ENCODE measurements at places on chromosomes 3 and 15.

DNA sequence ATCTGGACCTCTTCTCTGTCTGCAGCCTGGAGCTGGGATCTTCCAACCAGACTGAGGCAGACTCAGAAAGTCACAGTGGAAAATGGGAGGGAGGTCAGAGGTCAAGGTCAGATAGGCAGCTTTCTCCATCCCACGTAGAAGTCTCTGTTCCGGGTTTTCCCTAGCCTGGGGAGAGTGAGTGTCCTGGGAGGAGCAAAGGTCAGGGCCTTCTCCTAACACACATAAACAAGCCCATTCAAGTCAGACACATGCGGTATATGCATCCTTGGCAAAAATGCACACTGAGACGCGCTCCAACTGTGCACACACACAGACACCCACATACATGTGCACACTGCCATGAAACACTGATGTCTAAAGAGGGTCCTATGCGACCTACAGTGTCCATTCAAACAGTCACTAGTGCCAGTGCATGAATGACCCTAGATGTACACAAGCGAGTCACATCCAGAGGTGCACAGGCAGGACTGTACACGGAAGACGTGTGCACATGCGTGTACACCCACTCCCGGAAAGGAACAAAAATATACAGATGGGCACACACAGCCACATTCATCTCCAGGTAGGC lies 681 bp downstream of the TWF2 start:
- DNase-seq: no peak

- no peak for DNase-seq
Measured at GRCh38 chr3:33099701-33100100, 2.8 kb upstream of the GLB1 start.

GRCh38 chr3:146148468-146148931 lies 12.5 kb downstream of the PLOD2 start:
- no peak for DNase-seq

DNA sequence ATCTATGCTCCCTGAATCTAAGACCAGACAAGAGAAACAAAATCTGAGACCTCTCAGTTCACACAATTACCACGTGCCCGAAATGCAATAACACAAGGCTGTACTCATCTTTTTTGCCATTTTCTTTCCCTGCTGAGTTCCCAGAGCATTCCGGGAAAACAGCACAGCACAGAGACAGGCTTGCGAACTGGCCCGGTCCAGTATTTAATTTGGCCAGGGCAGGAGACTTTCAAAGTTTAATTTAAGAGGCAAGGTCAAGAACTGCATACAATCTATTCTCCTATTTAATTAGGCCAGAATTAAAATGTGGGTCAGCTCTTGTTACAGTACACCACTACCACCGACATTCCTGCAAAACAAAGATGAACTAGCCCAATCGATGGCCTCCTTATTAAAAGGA lies 87.5 kb upstream of the SNRPA1 start:
- DNase-seq: no peak

DNA sequence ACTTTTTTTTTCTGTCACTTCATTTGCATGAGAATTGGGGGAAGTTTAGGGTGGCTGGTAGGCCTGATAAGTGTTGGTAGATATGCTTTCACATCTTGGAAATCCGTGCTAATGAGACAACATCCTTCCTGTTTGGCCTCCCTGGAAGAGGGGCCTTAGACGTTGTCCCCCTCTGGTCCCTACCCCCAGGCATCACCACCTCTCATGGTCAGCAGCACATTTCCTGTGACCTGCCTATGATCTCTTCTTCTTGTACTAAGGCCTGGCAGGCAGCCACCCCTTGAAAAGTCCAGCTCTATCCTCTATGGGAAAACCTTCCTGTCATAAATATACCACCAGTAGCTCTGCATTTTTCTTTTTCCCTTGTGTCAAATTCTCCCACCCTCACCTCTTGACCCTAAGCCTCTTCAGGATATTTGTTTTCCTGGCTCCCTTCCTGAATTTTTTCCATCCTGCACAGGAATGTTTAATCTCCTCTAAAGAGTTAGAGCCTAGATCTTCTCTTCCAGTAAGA lies 107.8 kb downstream of the SNRK start:
- no peak for DNase-seq

- no peak for DNase-seq
Measured at GRCh38 chr15:64870353-64870752, 28.6 kb downstream of the PLEKHO2 start.

DNA sequence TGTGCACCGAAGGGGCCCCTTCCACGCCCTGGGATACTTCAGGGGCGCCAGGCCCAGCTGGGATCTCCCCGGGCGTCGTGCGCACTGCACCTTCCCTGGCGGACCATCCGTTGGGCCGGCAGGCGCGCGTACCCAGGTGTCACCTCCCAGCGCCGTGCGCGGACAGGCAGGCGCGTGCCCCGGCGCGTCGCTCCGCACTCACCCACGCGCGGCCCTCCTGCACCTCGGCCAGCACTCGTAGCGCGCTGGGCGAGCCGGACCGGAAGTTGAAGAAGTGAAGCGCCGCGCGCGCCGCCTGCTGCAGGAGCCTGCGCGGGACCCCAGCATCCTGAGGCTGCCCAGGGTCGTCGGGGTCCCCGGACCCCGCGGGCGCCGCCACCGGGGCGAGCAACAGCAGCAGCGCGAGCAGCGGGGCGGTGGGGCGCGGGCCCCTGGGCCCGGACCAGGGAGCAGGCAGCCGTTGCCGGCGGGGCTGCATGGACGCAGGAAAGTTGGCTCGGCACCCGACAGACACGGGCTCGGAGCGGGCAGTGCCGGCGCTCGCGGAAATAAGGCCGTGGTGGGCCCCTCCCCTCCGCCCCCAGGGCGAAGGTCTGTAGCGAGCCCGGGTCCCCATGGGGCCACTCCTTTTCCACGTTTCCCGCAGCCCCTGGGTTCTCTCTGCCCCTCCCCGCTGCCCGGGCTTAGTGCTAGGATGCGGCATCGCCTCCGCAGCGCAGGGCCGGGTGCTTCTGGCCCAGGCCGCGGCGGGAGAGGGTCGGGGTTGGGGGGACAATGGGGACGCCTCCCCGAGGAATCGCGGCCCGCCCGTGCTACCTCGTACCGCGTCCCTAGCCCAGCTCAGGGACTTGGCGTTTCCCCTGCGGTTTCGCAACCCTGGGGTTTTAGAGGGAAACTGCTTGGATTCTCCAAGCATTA lies at the start of gene RARRES1:
RARRES1 (minus strand) TSS at position 520 of the 918 bp plus-strand sequence; CDS start at position 478, 42 bp downstream.
- peak; percentile 33 for DNase-seq
